Hematopoietic multipotent progenitor cell (in vitro differentiated cells): ENCODE measurements at places on chromosomes 5 and 9.

GRCh38 chr9:72187121-72187695 lies 38.0 kb downstream of the GDA start:
- no peak for DNase-seq

- DNase-seq = peak; percentile 29
Observed at GRCh38 chr5:73673161-73673591, 47.2 kb downstream of the ARHGEF28 start.

- no peak for DNase-seq
Observed at GRCh38 chr5:52468976-52469375, 318.7 kb upstream of the ITGA1 start.

DNA sequence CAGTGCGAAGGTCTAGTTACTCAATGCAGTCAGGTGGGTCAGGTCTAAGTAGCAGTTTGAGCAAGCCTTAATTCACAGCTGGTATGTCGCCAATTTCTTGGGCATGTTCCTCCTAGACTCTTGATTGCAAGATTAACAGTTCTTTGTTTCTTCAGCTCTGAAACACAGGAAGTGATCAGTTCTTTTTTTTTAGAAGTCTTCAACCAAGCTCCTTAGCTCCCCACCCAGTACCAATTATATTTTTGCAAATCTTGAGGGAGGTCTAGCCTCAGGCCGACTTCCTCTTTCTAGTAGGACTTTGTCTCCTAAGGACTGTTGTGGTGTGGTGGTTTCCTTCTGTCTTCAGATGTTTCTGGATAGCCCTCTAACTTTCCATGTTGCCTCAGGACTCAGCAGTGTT lies 2054.2 kb downstream of the MAT2B start:
- no peak for DNase-seq

- DNase-seq = no peak
Observed at GRCh38 chr9:4237748-4238511, 61.9 kb downstream of the GLIS3 start.

- no peak for DNase-seq
Observed at GRCh38 chr9:93635186-93636107, 59.1 kb downstream of the PHF2 start.

GRCh38 chr9:5459289-5459829 lies 9.0 kb downstream of the CD274 start:
- DNase-seq = no peak

GRCh38 chr5:2147504-2148311 lies 265.0 kb upstream of the IRX4 start:
- DNase-seq = no peak
